ENCODE measurements at places on chromosomes 2 and 18.

DNA sequence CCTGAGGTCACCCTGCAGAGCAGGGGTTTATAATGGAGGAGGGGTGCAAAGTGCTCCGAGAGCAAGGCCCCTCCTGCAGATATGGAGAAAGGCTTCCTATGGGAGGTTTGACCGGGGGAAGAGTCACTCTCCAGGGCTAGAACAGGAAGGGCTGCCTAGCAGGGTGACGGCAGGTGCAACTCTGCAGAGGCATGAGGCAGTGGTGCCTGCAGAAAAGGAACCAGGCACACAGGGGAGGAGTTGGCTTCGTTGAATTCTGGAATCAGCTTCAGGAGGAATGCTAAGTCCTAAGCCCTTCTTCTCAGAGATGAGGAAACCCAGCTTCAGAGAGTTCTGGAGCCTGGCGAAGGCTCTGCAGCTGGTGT lies 17.5 kb upstream of the HPCAL1 start:
- peak; percentile 82 for DNase-seq

- DNase-seq = no peak
These were observed 164.0 kb downstream of the SLC39A10 start for GRCh38 chr2:195820867-195821565.

DNA sequence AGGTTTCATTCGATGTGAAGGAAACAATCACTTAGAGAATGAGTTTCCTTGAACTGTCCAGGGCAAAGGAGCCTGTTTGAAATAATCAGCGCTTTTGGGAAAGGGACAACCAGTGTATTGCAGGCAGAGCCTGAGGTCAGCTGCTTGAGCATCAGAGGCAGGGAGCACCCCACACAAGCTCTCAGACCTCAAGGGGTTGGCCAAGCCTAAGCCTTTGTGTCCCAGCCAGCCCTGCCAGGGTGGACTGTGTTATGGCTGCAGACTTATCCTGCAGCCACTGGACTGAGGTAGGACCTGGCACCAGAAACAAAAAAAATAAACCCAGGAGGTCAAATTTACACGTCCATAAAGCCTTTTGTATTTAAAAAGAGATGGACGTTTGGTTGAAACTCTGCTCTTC lies 228.3 kb downstream of the SEPTIN10 start:
- DNase-seq = no peak

GRCh38 chr2:27178469-27178868 lies 29.7 kb downstream of the TCF23 start:
- DNase-seq = no peak

- DNase-seq = peak; percentile 26
These were observed 285.3 kb downstream of the SOX11 start for GRCh38 chr2:5977477-5977876.

DNA sequence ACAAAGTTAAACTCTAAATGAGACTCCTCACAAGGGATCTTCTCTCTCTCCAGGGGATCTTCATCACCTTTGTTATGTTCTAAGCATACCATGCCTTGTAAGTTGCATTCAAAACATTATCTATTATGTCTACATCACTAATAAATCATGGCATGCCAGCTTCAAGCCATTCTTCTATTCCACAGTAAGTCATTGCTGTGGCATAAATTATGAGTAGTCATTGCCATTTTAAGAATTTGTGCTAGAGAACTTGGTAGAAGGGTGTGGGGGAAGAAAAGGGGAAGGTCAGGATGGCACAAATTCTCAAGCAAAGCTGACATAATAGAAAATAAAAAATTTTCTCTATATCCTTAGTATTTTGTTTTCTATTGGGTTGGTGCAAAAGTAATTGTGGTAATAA lies 33.5 kb downstream of the BARD1 start:
- DNase-seq = no peak

DNA sequence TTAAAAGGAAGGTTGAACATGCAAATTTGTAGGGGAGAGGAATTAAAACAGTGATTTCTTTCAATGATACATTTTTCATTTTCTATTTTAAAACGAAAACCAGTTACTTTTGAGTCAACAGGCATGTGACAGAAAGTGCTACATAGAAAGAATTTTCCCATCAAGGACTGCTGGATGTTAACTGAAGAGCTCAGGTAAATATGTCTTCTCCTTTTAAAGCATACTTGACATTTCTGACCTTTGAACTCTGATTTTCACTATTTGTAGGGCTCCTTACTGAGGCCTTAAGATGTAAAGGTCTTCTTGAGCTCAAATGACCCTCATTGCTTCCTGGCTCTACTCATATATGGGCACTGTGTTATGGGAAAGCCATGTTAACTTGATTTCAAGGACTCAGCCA lies 32.4 kb downstream of the FIGN start:
- DNase-seq = peak; percentile 56

- DNase-seq = no peak
These were observed 199.0 kb upstream of the ERBB4 start for GRCh38 chr2:212737392-212738172.

- no peak for DNase-seq
These were observed 13.7 kb downstream of the CYB5A start for GRCh38 chr18:74278058-74278457.

DNA sequence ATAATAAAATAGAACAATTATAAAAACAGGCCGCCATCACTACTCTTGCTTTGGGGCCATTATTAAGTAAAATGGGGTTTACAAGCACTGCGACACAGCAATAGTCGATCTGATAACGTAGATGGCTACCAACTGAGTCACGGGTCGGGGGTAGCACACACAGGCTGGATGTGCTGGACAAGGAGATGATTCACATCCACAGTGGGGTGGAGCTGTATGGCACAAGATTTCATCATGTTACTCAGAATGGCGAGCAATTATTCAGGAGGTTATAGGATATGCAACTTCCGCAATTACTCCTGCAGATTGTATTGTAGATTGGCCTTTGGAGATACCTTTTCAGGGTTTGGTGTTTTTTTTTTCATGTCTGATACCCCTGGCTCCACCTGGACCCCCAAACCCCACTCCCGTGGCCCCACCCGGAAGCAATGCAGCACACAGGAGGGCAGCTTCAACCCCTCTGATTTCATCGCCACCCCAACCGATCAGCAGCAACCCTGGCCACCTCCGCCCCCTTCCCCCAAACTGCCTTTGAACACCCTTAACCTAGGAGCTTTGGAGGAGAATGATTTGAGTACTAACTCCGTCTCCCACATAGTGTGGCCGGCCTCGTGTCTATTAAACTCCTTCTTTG lies 21.4 kb upstream of the MLPH start:
- no peak for DNase-seq

GRCh38 chr2:46871976-46872381 lies 43.6 kb downstream of the MCFD2 start:
- DNase-seq = no peak

GRCh38 chr18:77203071-77203470 lies 46.6 kb upstream of the GALR1 start:
- no peak for DNase-seq

DNA sequence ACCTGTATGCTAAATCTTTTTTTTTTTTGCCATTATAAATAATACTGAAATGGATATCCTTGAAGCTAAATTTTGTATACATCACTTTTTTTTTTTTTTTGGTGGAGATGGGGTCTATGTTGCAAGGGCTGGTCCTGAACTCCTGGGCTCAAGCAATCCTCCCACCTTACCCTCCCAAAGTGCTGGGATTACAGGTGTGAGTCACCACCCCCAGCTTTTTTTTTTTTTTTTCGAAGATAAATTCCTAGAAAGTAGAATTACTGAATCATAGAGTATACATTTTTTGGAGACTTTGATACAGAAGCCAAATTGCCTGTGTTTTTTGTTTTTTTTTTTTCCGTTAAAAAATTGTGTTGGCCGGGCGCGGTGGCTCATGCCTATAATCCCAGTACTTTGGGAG lies 51.0 kb upstream of the MCFD2 start:
- DNase-seq = no peak

DNA sequence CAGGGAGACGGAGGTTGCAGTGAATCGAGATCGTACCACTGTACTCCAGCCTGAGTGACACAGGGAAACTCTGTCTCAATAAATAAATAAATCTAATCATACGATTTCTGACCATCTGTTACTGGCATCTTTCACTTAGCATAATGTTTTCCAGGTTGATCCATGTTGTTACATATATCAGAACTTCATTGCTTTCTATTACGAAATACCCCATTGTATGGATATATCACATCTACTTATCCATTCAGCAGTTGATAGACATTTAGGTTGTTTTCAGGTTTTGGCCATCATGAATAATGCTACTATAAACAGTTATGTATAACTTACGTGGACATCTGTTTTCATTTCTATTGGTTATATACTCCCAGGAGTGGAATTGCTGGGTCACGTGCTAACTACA lies 303.9 kb downstream of the PAX3 start:
- no peak for DNase-seq

- DNase-seq = no peak
These were observed 338.0 kb downstream of the NYAP2 start for GRCh38 chr2:225737556-225737955.

- DNase-seq = no peak
These were observed 44.5 kb downstream of the ATP6V1C2 start for GRCh38 chr2:10765914-10766313.

DNA sequence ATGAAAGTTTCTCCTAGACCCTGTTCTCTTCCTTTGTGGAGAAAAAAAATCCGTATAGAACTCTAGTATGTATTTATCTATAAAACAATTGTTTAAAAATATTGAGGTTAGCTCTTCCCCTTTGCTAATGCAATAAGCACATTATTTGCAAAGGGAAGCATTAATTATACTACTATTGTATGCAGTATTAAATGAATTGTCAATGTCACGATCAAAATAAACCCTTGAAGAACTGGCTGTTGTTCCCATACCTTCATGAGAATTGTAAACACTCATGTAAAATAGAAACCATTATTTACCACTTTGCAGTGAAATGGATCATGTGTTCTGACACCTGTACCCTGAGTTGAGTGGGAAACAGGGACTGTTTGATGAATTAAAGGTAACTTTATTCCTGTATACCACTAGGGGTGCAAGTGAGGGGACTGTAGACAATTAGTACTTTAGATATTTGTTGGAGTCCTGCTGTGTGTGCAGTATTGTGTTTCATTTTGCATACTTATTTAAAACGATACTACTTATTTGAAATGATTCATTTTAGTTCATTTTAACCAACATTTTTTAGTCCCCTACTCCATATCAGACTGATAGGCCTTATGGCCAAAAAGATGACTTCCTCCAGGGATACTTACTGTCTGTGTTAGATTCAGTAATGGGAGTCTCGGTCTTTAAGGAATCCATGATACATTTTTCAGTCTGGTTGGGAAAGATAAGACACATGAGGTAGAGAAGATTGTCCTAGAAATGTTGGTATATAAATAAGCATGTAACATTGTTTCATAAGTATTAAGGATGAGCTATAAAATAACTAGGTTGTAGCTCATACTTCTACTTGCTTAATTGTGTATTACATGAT lies 7.9 kb downstream of the PKP4 start:
- DNase-seq = peak; percentile 84

- no peak for DNase-seq
These were observed 197.9 kb downstream of the TFCP2L1 start for GRCh38 chr2:121087117-121087516.

DNA sequence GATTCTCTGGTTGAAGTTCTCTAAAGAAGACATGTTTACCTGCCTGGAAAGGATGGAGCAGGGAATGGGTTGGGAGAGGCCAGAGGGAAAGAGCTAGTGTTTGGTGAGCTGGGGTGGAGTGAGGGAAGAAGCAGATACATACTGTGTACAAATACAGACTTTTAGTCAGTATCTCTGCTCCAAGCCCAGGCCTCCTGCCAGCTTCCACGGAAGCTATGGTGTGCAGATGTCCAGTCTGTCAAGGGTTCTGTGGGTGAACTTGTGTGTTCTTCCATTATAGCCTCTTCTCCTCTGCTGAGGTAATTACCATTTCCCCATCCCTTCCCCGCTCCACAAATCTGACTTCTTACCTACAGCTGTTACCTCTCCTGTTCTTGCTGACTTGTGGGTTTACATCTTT lies 208.6 kb downstream of the HRH4 start:
- no peak for DNase-seq

All from DMS53 (cell line).